ENCODE measurements at places on chromosomes 1 and 21.
A peak's percentile ranks its signal among the peaks of the same experiment; 100 is the strongest.

- DNase-seq: no peak
Measured at GRCh38 chr1:41633764-41634163, 149.3 kb upstream of the EDN2 start.

GRCh38 chr1:43822040-43822690 is 111.4 kb upstream of the ARTN start:
- DNase-seq: no peak

GRCh38 chr1:169679692-169680091 is 31.7 kb downstream of the SELL start:
- DNase-seq: no peak

DNA sequence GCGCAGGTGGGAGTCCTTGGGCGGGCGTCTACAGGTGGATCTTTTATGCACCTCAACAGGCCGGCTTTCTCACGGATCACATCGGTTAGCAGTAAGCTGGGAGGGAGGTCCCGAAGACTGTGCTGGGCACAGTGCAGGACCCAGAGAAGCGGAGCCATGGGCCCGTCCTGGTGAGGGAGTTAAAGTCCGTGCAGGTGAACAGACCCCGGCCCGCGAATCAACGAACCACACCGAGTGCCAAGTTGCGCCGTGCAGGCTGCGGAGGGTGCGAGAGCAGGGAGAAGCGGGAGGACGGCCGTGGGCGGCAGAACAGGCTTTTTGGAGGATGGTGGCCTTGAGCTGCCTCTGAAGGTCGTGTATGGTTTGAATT is 233.3 kb downstream of the SDCCAG8 start:
- no peak for DNase-seq

GRCh38 chr1:119974013-119974412 is 77.7 kb upstream of the ADAM30 start:
- DNase-seq: no peak

DNA sequence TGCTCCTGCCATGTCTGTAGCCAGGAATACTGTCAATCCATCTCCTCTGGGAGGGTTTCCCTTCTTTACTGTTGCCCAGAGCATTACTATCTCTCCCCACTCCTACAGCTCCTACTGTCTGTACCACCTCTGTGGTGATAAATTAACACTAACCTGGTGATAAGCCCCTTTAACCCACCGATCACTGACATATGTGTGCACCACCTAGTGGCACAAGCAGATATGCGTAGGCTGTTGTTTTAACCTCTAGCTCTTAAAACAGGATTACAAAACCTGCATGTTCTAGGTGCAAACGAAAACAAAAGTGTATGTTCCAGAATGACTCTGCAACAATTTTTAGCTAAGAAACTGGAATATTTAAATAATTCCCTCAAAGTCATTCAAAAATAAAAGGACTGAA is 93.9 kb upstream of the BEND5 start:
- DNase-seq: peak; percentile 54

GRCh38 chr1:241208910-241209379 is 148.1 kb downstream of the RGS7 start:
- no peak for DNase-seq

GRCh38 chr1:21936366-21937031 is 611 bp downstream of the HSPG2 start:
- no peak for DNase-seq

DNA sequence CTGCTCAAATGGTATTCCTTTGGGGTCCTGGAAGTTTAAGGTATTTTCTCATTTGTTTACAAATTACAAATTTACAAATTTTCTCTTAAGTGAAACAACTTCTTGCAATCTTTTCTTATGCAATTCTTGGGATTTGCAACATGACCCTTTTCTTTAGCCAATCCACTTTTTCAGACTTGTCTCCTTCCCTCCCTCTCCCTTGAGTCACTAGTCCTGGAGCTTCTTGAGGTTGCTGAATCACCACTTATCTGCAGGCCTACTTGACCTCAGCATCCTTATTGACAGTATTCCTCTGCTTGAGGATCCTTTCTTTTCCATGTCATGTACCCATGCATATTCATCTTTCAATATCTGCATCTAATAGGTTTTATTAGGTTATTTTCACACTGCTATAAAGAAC is 302.8 kb upstream of the ADAMTS5 start:
- no peak for DNase-seq

- DNase-seq: no peak
Measured at GRCh38 chr1:200112290-200112689, 84.8 kb downstream of the NR5A2 start.

- peak; percentile 38 for DNase-seq
Measured at GRCh38 chr1:8443558-8444194, 125.8 kb downstream of the SLC45A1 start.

- DNase-seq: no peak
Measured at GRCh38 chr1:60899464-60899863, 182.9 kb upstream of the NFIA start.

DNA sequence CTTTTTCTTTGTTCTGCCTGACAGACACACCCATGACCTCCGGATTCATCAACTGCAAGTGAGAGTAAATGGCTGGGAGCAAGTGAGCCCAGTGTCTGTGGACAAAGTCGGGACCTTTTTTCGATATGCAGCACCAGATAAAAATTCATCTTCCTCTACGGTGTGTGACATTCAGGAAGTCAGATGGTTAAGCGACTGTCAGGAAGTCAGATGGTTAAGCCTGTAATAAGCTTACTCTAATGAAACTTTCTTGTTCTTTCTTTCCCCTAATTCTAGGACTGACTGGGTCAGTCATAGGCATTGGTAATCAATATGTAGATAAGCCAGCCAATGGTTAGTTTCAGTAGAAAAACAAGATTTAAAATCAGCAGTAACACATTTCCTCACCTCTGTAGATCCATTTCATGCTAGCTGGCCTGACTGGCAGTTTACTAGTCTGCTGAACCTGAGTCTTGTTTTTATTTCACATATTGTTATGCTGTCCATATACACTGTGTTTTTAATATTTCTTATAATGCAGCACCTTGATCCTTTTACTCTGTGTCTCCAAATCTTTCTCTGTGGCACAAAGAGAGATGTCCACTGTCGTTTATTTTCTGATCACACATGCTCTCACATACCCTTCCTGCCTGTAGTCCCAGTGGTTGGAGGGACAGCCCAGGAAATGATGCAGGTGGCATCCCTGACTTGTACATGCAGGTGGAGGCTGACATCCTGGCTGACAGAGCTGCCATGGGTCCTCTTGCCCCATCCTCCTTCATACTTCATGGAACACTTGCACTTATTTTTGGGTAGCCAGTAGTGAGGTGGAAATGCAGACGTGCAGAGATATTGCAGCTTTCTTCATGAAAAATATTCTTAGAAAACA is 115.8 kb downstream of the VPS13D start:
- DNase-seq: peak; percentile 37

GRCh38 chr1:7550261-7550865 is 220.7 kb upstream of the VAMP3 start:
- DNase-seq: no peak
